SIG-M5 (cell line): ENCODE measurements at places on chromosomes 3 and 15.

GRCh38 chr15:69826819-69827175, 270.9 kb downstream of the TLE3 start:
- DNase-seq: no peak

- no peak for DNase-seq
Measured at GRCh38 chr15:96564546-96564945, 234.0 kb downstream of the NR2F2 start.

DNA sequence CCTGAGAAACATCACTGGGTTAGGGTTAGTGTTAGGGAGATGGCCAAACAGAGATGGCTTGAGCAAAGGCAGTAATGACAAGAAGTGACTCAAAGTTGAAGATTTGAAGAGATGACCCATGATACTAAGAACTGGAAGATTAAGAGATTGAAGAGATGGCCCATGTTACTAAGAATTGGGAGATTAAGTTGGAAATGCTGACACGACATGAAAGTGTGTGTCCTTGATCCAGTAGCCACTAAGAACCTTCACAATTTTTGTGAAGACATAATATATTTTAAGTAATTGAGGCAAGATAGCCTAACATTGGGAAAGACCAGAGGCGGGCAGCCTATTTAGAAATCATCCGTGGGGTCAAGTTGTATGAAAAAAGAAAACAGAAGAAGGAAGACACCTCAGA, 239.4 kb downstream of the ADAMTSL3 start:
- no peak for DNase-seq

DNA sequence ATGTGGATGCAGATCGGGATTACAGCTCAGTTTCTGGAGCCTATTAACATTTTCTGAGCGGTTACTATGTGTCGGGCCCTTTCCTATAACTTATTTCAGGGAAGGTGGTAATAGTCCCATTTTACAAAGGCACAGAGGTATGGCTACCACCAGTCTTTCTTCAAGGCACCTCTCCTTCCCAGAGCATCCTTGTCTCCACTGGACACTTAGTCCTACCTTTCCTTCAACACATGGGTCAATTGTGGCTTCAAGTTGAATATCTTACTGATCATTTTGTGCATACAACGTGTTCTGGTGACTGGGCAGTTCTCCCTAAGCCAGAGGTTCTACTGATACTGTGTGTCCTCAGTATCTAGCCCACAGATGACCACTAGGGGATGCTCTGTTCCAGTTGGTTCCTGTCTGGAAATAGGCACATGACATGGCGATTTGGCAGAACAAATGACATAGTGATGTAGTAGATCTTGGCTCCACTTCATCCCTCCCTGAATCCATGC, 60.7 kb upstream of the CMTM8 start:
- DNase-seq: no peak

GRCh38 chr3:61520966-61521628, 40.3 kb upstream of the PTPRG start:
- DNase-seq: no peak
